ENCODE measurements at places on chromosomes 12 and 14.

- no peak for DNase-seq
These were observed 855.3 kb downstream of the DIO2 start for GRCh38 chr14:79356040-79356439.

DNA sequence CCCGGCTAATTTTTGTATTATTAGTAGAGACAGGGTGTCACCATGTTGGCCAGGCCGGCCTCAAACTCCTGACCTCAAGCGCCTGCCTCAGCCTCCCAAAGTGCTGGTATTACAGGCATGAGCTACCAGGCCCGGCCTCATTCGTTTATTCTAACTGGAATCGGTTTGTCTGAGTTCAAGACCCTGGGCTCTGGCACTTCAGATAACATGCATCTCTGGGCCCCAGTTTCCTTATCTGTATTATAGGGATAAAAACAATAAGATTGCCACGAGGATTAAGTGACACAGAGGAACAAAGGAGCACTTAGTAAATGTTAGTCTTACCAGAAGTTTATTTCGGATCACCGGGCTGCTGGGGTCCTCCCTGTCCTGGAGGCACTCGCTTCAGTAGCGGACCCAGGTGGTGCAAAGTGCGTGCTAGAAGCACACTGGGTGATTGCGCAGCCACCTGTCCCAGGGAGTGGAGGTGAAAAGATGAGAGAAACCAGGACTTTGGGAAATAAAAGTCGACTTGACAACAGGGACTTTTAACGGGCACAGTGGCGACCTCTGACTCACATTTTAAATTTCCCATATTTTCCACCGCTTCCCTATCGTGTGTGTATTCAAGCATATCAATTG lies 37.5 kb downstream of the ACACB start:
- no peak for DNase-seq

GRCh38 chr12:95446506-95446900 lies 27.4 kb upstream of the METAP2 start:
- DNase-seq, result no peak

GRCh38 chr12:123929946-123930583 lies 42.6 kb downstream of the CCDC92 start:
- DNase-seq, result no peak

GRCh38 chr12:123427036-123427769 lies 9.3 kb downstream of the RILPL2 start:
- DNase-seq, result no peak

GRCh38 chr14:20409226-20409625 lies 4.1 kb downstream of the TEP1 start:
- no peak for DNase-seq

- DNase-seq, result no peak
These were observed 355.5 kb downstream of the KCNH5 start for GRCh38 chr14:62689733-62690132.

DNA sequence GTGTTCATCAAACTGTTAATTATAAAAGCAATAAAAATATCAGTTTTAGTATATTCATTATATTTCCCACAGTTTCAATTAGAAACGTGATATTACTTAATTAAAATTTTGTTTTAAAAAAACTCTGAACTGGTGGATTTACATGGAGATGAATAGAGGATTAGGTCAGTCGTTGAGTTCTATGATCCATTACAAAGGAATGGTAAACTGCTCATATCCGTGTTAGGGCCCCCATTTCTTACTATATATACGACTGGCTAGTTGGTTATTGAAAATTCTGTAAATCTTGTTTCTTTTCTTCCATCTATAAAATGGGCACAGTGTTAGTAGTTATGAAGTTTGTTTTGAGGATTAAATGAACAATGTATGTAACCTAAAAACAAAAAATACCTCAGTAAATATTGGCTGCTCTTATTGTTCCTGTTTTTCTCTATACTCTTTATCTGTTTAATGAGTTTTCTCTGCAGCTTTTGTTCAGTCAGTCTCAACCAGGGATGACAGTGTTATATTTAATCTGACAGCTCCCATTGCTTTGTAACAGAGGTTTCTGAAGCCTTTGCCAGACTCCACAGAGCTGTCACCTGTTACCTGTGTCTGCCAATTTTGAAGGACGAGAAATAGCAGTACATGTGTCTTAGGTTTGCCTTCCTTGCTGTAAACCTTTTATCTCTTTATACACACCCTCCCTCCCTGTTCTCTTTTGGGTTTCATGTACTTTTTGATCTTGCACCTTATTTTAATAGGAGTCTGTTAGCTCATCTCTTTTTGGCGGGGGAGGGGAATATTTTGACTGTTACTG lies 41.5 kb downstream of the FRS2 start:
- no peak for DNase-seq

GRCh38 chr12:42039577-42039976 lies 105.1 kb downstream of the GXYLT1 start:
- no peak for DNase-seq

DNA sequence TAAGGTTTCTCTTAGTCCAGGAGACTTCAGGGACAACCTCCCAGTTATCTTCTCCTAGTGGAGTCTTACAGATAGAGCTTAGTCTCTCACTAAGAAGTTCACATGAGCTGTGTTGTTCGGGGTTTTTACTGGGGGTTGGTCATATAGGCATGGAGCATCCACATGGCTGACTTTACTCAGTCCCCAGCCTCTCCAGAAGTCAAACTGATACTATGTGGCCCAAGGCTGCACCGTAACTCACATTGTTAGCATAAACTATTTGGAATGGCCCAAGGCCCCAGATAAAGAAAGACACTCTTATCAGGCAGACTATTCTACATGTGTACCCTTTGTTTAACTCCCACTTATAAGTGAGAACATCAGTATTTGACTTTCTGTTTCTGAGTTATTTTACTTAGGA lies 23.2 kb downstream of the GPR137C start:
- DNase-seq, result no peak

DNA sequence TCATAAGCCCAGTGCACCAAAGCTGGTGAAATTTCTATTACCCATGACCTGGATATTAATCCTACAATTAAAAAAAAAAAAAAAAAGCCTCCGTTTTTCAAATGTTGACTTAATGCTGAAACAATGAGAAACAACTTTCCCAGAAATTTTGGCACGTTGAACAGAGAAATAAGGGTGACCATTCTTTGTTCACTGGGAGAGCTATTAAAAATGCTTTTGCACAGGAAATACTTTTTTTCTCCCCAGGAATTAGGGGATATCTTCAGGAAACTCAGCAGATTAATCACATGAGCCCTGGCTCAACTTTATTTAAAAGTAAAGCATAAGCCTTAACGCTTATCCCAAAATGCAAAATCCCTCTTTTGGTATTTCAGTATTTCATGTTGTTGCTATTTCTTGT lies 54.8 kb upstream of the FLRT2 start:
- DNase-seq, result no peak

GRCh38 chr12:2955888-2956287 lies 3.3 kb upstream of the TEAD4 start:
- no peak for DNase-seq

- DNase-seq, result no peak
These were observed 69.0 kb upstream of the VRK1 start for GRCh38 chr14:96727980-96728717.

DNA sequence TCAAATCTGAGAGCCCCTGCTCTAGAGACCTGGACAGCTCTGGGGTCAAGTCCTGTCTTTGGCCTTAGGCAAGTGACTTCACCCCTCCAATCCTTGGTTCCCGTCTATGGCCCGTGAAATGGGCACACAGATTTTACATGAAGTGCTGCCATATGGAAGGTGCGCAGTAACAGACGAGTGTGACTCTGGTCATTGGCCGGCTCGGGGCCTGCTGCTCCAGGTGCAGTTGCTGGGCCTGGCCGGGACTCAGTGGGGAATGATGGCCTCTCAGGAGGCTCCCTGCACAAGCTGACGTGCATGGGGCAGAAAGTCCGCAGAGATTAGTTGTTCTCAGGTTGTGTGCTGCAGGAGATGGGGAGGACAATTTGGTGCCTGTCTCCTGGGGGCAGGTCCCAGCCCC lies 14.0 kb upstream of the TESC start:
- DNase-seq, result no peak

DNA sequence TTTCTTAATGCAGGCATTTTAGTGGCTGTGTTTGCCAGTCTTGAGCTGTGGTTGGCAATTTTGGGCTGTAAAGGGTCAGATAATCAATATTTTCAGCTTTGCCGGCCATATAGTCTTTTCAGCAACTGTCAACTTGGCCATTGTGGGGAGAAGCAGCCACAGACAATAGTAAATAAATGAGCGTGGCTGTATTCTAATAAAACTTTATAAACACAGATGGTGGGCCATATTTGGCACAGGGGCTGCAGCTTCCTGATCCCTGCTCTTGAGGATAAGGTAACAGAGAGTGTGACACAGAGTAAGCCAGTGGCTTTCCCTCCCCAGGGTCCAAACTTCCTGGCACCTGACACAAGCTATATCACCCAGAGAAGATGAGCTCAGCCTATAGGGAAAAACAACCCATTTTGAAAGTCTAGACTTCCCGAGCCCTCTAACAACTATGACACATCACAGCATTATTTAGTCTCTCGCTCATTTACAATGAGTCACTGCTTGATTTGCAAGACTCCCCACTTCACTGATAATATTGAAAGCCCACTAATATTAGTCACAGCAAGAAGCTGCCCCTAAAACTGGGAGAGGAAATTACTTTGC lies 163.1 kb upstream of the TMPO start:
- DNase-seq, result no peak

- peak; percentile 4 for DNase-seq
These were observed 14.5 kb downstream of the OAS2 start for GRCh38 chr12:112992541-112993398.

GRCh38 chr12:114402084-114402717 lies 3.7 kb downstream of the TBX5 start:
- no peak for DNase-seq

- peak; percentile 7 for DNase-seq
These were observed at the start of gene PAX9 for GRCh38 chr14:36661506-36662257. PAX9 (plus strand) TSS chr14:36661860; CDS start chr14:36662090, 230 bp downstream.

DNA sequence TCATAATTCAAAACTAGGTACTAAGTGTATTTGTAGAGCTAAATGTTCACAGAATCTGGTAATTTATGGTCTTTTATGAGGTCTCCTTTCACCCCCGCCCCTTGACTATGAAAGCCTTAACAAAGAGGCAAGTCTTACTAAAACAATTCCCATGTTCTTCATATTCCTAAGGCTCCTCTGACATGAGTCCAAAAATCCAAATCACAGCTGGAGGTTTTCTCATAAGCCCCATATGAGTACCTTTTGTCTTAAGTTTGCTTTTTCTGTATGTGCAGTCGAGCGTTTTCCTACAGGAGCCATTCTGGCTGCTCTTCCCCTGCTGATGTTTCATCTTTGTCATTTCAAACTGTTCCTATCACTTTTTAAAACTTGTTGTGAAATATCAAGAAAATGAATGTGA lies 55.2 kb downstream of the SIX1 start:
- DNase-seq, result no peak

DNA sequence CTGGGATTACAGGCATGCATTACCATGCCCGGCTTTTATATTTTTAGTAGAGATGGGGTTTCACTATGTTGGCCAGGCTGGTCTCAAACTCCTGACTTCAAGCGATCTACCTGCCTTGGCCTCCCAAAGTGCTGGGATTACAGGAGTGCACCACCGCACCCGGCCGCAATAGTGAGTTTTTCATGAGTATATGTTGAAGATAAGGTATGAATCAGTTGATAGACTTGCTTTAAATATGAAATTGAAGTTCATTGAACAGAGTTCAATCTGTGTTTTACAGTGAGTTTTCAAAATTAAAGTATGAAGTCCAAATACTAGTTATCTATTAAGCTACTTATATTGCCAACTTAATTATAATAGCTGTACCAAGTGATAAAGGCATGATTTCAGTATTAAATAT lies 35.1 kb downstream of the SNAPC1 start:
- DNase-seq, result no peak

- peak; percentile 49 for DNase-seq
These were observed 40.6 kb downstream of the SSH1 start for GRCh38 chr12:108816652-108817335.

DNA sequence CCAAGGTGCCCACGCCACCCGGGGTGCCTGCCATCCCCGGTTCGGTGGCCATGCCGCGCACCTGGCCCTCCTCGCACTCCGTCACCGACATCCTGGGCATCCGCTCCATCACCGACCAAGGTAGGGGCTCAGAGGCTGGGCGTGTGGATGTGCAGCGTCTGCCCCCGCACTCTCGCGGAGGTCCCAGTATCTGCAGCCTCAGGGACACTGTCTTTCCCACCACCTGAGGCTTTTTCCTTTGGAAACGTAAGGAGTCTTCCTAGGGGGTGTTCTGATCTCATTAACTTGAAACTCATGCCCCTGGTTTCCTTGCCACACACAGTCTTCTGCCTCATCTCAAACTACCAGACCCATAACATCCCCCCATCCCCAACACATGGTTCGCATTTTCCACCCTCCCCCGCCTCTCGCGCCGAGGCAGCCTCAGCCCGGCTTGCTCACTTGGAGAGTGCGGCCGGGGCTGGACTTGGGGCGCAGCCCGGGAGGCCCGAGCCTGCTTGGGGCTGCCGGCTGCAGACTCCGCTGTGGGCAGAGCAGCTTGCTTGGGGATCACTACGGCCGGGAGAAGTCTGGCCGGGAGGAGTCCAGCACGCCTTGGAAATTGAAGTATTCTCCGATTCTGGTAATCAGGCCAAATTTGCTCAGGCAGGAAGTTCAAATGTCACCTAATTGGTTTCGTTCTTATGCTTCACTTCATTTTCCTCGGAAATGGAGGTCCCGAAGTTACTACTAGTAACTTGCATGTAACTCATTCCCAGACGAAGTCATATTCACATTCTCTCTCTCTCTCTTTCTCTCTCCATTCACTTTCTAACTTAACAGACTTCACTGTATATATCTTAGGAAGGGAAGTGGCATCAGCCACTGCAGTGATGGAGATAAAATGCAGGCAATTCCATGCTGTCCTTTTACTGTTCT lies 2.0 kb downstream of the PAX9 start:
- DNase-seq, result no peak

DNA sequence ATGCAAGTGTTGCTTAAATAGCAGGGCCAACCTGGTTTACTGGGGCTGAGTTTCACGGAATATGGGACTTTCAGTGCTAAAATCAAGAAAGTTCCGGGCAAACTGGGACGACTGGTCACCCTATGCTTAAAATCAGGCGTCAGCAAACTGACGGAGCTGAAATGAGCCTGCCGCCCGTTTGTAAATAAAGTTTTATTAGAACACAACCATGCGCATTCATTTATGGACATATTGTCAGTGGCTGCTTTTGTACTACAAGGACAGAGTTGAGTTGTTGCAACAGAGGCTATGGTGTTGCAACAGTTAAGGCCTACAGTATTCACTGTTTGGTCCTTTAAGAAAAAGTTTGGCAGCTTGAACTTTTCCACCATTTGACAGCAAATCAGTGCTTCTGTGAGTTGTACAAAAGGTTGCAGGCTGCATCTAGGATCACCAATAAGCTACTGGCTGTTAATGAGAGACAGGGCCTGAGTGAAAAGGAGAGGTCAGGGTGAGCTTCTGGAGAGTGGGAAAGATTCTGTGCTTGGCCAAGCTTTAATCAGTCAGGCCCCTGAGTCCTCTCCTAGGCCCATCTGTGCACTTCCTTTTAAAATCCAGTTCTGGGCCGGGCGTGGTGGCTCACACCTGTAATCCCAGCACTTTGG lies 13.3 kb downstream of the SELPLG start:
- DNase-seq, result no peak
